Upper lobe of left lung (tissue), 6 donors: ENCODE measurements at places on chromosomes 4 and X. TPM values are rescaled to one million over a fixed set of nuclear protein-coding genes. Genes with fewer than 3 reads are reported as not detected.
A peak's percentile ranks its signal among the peaks of the same experiment; 100 is the strongest.

GRCh38 chr4:169440446-169440845 is 169.7 kb upstream of the SH3RF1 start:
- no peaks in the 10 kb centered on the region for H3K36me3 ChIP-seq
- DNase-seq: no peak
- no peaks in the 10 kb centered on the region for H3K4me1 ChIP-seq
- H3K27ac ChIP-seq: no peak overlapping the region
- no peak overlapping the region for H3K4me3 ChIP-seq
- H3K27me3 ChIP-seq: no peaks in the 10 kb centered on the region

DNA sequence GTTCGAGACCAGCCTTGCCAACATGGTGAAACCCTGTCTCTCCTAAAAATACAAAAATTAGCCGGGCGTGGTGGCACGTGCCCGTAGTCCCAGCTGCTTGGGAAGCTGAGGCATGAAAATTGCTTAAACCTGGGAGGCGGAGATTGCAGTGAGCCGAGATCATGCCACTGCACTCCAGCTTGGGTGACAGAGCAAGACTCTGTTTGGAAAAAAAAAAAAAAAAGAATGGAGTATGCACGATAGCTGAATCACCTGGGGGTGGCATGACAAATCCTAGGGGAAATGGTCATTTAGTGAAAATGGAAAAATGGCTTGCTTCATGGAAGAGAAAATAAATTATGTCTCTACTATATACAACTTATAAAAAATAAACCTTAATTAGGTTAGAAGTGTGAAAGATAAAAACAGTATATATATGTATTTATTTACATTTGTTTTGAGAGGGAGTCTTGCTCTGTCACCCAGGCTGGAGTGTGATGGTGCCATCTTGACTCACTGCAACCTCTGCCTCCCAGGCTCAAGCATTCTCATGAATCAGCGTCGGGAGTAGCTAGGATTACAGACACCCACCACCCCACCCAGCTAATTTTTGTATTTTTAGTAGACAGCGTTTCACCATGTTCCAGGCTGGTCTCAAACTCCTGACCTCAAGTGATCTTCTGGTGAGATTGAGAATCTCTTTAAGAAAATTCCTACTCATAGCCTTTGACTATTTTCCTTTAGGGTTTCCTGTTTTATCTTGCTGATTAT is 19.3 kb upstream of the ING2 start:
- H3K27ac ChIP-seq: no peak overlapping the region
- no peak for DNase-seq
- no peak overlapping the region for H3K4me3 ChIP-seq
- no peaks in the 10 kb centered on the region for H3K27me3 ChIP-seq

DNA sequence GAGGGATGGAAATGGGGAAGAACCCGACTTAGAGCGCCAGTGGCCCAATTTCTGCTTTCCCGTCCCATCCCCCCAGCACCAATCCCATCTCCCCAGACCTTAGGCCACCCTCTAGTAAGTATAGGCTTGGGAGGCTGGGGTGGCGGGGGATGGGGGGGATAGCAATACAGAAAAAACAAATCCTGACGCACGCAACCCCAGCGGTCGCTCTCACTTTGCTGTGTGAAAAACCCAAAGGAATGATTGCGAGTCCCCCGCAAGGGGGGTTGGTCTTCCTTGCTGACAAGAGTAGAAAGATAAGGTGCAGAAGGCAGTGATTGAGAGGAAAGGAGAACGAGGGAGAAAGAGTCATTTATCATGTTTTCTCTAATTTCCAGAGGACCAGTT is 863 bp downstream of the CPE start:
- peak overlapping the region; percentile 75 for H3K27ac ChIP-seq
- H3K4me1 ChIP-seq: peaks cover 5% of the 10 kb centered on the region
- H3K4me3 ChIP-seq: peak overlapping the region; percentile 19
- DNase-seq: no peak

DNA sequence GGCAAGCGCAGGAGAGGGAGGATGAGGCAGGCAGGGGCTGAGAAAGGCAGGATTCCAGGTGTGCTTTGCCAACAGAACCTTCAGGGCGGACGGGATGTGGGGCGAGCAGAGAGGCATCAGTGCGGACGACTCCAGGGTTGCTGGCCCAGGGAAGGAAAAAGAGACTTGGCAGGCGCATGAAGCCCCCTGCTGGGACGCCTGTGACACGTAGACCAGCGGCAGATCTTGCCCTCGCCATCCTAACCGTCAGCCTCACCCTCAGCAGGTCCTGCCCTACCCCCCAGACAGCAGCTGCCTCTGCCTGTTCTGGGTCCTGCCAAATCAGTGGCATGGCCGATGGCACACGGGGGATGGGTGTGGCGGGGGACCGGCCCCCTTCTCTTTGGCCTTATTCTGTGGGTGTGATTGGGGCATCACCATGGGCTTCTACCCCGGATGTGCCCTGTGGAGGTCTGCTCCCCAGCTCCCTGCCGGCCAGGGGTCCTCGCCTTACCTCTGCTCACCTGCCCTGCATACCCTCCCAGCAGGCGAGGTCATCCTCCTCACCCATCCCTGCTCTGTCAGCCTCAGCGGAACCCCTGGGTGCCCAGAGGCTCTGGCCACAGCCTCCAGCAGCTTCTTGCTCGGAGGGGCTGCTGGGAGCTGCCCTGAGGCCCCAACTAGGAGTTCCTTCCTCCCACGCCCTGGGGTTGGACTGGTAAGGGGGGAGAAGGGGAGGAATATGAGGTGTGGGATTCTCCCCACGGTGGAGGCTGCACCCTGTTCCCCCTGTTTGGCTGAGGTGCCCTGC is 2.9 kb upstream of the SH3BP2 start:
- H3K4me3 ChIP-seq: no peak overlapping the region
- peaks cover 48% of the 10 kb centered on the region for H3K4me1 ChIP-seq

- DNase-seq: no peak
- no peak overlapping the region for H3K4me3 ChIP-seq
- H3K36me3 ChIP-seq: no peaks in the 10 kb centered on the region
- no peak overlapping the region for H3K27ac ChIP-seq
- H3K4me1 ChIP-seq: no peaks in the 10 kb centered on the region
- no peaks in the 10 kb centered on the region for H3K27me3 ChIP-seq
Observed at GRCh38 chrX:117429501-117429900, 687.1 kb downstream of the KLHL13 start.

- H3K36me3 ChIP-seq: no peaks in the 10 kb centered on the region
- H3K27ac ChIP-seq: no peak overlapping the region
- H3K4me1 ChIP-seq: no peaks in the 10 kb centered on the region
Observed at GRCh38 chr4:72394012-72394663, 174.9 kb downstream of the ADAMTS3 start.

DNA sequence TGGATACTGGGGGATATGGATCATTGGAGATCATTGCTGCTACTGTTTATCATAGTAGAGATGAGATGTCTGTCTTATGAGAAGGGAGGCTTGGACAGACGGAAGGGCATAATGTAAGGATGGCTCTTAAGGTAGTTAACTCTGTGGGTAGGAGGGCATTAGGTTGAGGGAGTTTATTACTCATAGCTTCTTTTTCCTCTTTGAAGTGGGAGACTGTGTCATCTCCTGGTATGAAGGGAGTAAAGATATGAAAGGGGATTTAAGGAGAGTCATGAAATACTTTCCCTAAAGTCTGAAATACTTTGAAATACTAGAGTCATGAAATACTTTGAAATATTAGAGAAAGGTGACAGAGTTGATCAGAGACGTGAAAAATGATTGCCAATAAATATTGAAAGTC is 255.5 kb upstream of the PITX2 start:
- H3K36me3 ChIP-seq: no peaks in the 10 kb centered on the region
- no peak overlapping the region for H3K27ac ChIP-seq
- H3K4me1 ChIP-seq: no peaks in the 10 kb centered on the region
- H3K4me3 ChIP-seq: no peak overlapping the region

GRCh38 chr4:10120943-10121567 is 4.5 kb upstream of the WDR1 start:
- no peak overlapping the region for H3K4me3 ChIP-seq
- peaks cover 23% of the 10 kb centered on the region for H3K4me1 ChIP-seq
- DNase-seq: peak; percentile 77
- H3K27ac ChIP-seq: no peak overlapping the region

- no peak overlapping the region for H3K27ac ChIP-seq
- no peaks in the 10 kb centered on the region for H3K36me3 ChIP-seq
- no peak overlapping the region for H3K4me3 ChIP-seq
- no peak for DNase-seq
Observed at GRCh38 chrX:129771266-129771995, 8.3 kb upstream of the SASH3 start.

DNA sequence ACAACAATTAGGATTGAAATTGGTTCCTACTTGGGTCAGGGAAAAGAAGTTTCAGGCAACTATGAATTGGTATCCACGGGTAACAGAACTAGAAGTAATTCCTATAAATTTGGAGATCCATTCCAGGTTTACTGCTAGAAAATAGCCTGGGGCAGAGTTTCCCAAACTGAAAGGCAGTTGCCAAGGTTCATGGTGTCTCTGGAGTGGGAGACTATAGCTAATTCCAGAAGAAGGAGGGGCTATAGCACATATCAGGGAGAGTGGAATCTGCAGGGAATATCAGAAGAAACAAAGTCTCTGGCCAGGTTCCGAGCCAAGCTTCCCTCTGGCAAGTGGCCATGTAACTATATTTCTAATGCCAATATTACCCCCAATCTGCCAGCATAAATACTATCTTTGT is 166.3 kb downstream of the GALNTL6 start:
- H3K27me3 ChIP-seq: no peaks in the 10 kb centered on the region
- H3K4me3 ChIP-seq: no peak overlapping the region
- no peak for DNase-seq

DNA sequence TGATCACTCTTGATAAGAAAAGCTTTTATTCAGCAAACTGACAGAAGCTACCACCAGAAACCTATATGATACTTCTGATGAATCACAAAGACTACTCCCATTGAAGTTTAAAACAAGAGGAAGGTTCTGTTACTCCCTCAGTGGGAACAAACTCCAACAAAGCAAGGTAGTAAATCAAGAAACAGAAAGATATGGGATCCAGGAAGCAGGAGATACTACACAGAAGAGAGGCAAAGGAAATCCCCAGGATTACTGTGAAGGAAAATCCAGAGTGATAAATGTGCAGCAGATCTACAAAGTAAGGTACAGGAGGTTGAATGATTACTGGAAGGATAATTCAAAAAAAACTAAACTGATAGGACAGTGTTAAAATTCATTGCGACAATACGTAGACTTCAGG is 222.4 kb downstream of the HHIP start:
- H3K4me1 ChIP-seq: no peaks in the 10 kb centered on the region
- no peak for DNase-seq
- no peaks in the 10 kb centered on the region for H3K36me3 ChIP-seq
- H3K27ac ChIP-seq: no peak overlapping the region
- H3K4me3 ChIP-seq: no peak overlapping the region

GRCh38 chrX:42771506-42772335 is 6.2 kb downstream of the PPP1R2C start:
- no peak overlapping the region for H3K27ac ChIP-seq
- H3K36me3 ChIP-seq: no peaks in the 10 kb centered on the region
- H3K27me3 ChIP-seq: no peaks in the 10 kb centered on the region
- no peak overlapping the region for H3K4me3 ChIP-seq
- no peak for DNase-seq

DNA sequence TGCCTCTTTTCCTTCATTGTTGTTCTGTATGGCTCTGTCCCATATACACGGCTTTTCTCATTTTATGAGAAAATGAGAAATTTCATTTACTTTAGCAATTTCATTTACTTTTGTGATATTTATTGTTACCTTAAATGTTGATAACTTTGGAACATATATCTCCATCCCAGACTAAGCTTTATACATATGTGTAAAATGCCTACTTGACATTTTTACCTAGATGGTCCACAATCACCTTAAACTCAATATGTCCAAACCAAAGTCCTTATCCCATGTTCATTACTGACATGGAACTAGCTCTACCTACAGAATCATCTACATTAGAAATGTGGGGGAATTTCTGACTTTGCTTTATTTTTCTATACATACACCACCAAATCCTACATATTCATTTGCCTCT is 590.5 kb upstream of the CT83 start:
- H3K36me3 ChIP-seq: no peaks in the 10 kb centered on the region
- no peak overlapping the region for H3K4me3 ChIP-seq
- no peak overlapping the region for H3K27ac ChIP-seq

DNA sequence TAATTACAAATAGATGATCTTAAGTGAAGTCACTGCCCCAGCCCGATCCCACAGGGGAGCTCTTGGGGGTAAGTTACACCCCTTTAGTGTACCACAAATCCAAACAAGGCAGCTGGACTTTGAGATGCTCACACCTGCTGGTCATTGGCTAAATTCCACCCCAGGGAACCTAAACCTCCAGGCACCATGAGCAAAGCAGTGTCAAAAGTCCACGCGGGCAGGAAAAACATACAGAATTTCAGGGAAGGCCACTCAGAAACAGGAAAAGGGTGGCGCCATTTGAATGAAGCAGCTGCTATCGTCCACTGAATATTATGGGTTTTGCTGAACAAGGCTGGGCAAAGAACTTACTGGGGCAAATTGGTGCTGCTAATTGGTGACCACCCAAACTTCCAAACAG is 30.9 kb downstream of the SUPT20HL1 start:
- H3K27ac ChIP-seq: no peak overlapping the region
- H3K4me3 ChIP-seq: no peak overlapping the region
- H3K4me1 ChIP-seq: no peaks in the 10 kb centered on the region
- H3K36me3 ChIP-seq: no peaks in the 10 kb centered on the region

GRCh38 chr4:39305912-39306677 is 60.1 kb downstream of the RFC1 start:
- H3K36me3 ChIP-seq: peaks cover 63% of the 10 kb centered on the region
- DNase-seq: no peak
- no peak overlapping the region for H3K4me3 ChIP-seq
- no peaks in the 10 kb centered on the region for H3K27me3 ChIP-seq
- H3K4me1 ChIP-seq: no peaks in the 10 kb centered on the region

DNA sequence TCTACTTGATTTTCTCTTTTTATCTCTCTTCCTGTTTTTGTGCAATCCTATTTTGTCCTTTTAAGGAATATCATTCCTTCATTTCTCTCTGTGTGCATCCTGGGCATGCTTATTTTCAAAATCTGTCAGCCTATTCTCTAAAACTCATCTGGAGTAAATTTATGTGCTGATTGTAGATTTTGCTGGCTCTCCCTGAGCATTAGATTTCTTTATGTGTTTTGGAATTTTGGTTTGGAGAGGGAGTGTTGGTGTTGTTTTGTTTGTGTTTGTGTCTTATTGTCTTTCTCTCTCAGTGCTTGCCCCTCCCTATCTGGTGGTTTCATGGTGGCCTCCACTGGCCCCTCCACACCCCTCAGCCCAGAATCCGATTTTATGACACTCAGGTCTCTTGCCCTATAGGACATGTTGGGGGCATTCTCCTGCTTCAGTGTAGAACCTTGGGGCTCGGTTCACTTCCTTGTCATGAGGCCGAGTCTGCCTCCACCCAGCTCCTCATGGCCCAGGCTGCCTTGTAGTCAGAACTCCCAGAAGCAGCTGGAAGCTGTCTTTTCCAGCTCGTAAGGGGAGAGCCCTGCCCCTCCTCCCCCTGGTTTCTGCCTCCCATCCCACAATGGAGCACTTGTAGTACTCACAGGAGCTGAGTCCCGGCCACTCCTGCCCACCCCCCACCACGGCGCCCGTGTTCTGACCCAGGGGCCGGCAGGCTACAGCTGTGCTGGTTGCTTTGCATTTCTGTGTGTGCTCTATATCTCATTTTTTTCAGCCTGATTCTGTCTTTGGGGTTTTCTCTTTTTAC is 24.5 kb upstream of the PJA1 start:
- peak; percentile 69 for DNase-seq
- H3K4me1 ChIP-seq: no peaks in the 10 kb centered on the region
- no peak overlapping the region for H3K4me3 ChIP-seq
- H3K27ac ChIP-seq: no peak overlapping the region
- no peaks in the 10 kb centered on the region for H3K27me3 ChIP-seq

GRCh38 chr4:152997288-152997687 is 61.2 kb downstream of the FHDC1 start:
- no peak overlapping the region for H3K4me3 ChIP-seq
- H3K27ac ChIP-seq: peak overlapping the region; percentile 10

Gene SMIM31
- total RNA-seq: not detected

Gene ABCE1
- total RNA-seq: 86.5 TPM

Gene PTPN13
- 96.8 TPM for total RNA-seq

Gene GAGE13
- not detected for total RNA-seq

Gene TEC
- 7.6 TPM for total RNA-seq
